NCI-H524 treated with DMSO at 0.1 percent for 48 hours (cell line): ENCODE measurements at places on chromosomes 6 and 20.
A peak's percentile ranks its signal among the peaks of the same experiment; 100 is the strongest.

DNA sequence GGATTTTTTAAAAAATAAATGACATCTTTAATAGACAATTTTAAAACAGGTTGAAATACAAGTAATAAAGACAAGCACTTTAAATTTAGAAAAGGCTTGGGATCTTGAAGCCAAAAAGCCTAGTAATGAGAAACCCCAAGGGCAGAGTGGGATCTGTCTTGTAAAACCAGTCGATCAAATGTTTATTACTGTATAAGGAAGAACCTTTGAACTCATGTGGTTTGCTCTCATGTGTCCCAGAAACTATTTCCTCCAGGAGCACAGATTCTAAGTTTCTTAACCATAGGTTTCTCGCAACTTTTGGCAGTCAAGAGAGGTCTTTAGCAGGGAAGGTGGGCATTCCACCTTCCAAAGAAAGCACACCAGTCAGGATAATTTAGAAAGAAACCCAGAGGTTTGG lies 541.7 kb upstream of the BTBD3 start:
- DNase-seq: no peak

GRCh38 chr6:6633898-6634734 lies 45.6 kb downstream of the LY86 start:
- DNase-seq: no peak

DNA sequence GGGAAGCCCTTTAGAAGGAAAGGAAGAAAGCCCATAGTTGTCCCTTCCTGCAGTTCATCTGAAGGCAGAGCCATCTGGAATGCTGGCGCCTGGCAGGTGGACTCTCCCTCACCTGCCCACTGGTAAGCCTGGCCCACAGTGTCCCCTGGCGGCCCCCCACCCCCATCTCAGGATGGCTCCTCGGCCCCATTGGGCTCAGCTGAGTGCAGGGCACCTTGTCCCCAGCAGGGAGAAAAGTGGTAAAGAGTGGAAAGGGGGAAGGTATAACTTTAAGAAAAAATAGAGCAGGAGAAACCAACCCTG lies 12.6 kb downstream of the SS18L1 start:
- no peak for DNase-seq

DNA sequence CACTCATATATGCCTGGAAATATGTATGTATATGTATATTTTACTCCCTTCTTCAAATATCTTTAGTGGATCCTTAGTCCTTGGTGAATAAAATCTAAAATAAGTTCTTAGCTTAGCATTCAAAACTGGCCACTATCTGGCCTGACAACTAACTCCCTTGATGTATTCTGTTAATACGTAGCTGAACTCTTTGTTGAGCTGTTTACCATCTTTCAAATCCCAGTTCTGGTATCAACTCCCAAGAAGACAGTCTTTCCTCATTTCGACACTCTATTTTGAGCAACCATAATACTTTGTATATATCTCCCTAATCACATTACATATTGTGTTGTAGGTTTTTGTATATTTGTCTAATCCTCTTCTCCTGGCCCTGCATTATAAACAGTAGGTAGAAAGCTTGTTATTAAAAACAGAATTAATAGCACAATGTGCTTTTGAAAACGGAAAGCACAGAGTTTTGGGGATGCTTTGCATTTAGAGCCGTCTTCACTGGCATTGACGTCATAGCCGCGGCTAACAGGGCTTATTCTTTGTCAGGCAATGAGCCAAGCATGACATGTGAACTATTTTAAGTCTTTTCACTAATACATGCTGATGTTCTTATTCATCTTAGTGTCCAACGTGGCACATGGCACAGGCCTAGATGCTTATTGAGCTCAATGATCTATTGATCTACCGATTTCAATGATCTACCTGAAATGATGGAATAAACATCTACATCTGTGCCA lies 47.2 kb upstream of the CCN2 start:
- DNase-seq: no peak

GRCh38 chr20:35133735-35134134 lies 13.4 kb downstream of the EDEM2 start:
- no peak for DNase-seq

- DNase-seq: no peak
These were observed 83.6 kb downstream of the LCA5 start for GRCh38 chr6:79453558-79454042.

- no peak for DNase-seq
These were observed 93.8 kb upstream of the MAP7 start for GRCh38 chr6:136643850-136644596.

- no peak for DNase-seq
These were observed 292.6 kb upstream of the PREP start for GRCh38 chr6:105695461-105695860.

DNA sequence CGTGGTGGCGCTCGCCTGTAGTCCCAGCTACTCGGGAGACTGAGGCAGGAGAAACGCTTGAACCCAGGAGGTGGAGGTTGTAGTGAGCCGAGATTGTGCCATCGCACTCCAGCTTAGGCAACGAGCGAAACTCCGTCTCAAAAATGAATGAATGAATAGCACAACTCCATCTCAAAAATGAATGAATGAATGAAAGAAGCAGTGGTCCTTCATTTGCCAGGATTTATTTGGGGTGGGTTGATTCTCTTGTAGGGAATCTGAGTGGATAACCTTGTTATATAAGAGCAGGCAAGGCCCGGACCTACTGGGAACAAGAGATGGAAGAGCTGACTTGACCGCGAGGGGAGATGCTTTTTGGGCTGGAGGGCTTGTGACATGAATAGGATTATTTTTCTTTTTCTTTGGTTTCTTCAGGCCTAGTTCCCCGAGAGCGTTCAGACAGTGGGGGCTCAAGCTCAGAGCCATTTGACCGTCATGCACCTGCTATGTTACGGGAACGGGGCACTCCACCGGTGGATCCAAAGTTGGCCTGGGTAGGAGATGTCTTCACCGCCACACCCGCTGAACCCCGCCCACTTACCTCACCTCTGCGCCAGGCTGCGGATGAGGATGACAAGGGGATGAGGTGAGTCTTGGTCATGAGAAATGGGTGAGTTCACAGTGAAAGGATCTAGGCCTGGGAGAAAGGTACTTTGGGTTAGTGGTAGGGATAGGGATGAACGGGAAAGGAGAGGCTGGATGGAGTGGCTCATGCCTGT lies 9.8 kb downstream of the PRRC2A start:
- DNase-seq: no peak

- no peak for DNase-seq
These were observed 45.5 kb upstream of the THEMIS start for GRCh38 chr6:127946388-127946787.

GRCh38 chr6:38604700-38605099 lies 35.0 kb downstream of the BTBD9 start:
- DNase-seq: no peak

DNA sequence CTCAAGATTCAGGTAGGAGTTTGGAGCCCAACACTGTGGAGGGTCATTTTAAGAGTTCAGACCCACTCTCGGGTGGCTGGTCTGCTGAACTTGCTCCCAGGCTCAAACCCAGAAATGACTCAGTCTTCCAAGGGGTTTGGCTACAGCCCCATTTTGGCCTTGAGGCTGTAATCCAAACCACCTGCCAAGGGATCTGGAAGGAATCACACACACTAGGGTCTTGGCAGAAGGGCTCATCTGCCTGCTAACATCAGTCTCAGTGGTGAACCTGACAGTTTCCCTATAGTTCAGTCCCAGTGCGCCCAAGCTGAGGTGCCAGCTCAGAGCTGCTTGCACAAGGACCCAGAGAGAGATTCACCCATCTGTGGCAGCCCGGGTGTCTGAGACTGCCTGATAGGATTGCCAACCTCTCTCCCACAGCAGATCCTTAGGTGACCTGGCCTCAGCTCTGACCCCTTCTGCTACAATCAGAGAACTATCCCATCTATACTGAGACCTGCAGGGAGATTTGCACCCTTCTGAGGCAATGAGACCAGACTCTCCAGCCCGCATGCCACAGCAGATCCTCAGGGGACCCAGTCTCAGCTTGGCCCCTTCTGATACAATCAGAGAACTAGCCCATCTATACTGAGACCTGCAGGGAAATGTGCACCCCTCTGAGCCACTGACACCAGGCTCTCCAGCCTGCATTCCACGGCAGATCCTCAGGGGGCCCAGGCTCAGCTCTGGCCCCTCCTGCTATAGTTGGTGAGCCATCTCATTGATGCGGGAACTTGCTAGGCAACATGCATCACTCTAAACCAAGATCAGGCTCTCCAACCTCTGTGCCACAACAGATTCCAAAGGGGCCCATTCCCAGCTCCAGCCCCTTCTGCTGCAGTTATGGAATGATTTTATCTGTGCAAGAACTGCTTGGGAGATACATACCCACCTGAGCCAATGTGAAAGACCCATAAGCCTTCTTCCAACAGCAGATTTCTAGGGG lies 48.2 kb downstream of the THBS2 start:
- DNase-seq: no peak

DNA sequence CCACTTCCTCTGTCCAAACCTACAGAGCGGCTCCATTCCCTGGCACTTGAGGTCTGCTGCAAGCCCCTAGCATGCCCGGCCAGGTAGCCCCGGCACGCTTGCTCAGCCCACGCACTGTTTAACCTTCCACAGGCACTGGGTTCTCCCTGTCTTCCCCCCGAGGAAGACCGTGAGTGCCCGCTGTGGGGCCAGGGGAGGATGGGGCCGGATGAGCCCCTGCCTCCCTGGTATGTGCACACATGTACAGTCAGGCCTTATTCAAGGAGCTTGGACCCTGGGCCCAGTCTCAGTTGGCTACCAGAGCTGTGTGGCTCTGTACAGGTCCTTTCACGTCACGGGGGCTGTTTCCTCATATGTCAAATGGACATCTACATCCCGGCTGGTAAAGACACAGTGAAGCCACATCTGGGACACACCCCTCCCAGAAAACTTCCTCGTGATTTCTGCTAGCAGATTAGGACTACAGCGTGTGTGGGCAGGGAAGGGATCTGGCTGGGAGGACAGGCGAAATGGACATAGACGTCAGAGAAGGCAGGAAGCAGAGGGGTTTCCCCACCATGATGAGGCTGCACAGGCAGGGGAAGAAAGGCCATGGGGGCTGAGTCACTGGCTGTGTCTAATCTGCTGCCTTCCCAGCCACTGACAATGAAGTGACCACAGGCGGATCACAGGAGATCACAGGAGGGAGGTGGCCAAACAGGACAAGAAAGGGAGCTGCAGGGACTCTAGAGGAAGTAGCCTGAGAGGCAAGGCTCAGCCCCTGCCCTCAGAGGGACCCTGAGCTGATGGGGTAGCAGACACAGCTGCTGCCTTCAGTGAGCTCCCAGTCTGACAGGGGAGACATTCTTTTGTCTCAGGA lies 62.9 kb downstream of the MRPL14 start:
- no peak for DNase-seq

- no peak for DNase-seq
These were observed 97.8 kb upstream of the CARMIL1 start for GRCh38 chr6:25181350-25181724.

DNA sequence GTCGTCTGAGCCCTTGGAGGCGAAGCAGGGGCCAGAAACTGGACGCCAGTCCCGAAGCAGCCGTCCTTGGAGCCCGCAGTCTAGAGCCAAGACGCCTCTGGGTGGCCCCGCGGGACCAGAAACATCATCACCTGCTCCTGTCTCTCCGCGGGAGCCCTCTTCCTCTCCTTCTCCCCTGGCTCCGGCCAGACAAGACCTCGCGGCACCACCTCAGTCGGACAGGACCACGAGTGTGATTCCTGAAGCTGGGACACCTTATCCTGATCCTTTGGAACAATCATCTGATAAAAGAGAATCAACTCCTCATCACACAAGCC lies 416 bp downstream of the RSPH4A start:
- no peak for DNase-seq

GRCh38 chr20:20737158-20737557 lies 24.7 kb upstream of the RALGAPA2 start:
- DNase-seq: peak; percentile 29
